ENCODE measurements at places on chromosomes 4 and X.

DNA sequence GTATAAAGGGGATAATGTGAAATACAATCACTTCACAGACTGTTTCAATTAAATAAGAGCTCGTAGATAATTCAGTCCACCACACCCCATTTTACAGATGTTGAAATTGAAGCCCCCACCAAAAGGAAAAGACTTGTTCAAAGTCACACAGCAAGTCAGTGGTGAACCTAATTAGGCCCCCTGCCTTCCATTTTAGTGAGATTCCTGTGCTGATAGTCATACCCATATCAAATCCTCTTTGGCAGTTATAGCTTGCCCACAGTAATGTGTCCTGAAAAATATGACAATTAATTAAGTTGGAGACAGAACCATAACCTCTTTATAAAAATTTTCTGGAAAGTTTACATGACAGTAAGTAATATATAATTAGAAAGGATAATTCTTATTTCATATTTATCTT, 58.0 kb downstream of the AR start:
- H3K27ac ChIP-seq, result no peak overlapping the region
- no peaks in the 10 kb centered on the region for H3K36me3 ChIP-seq
- H3K4me1 ChIP-seq, result no peaks in the 10 kb centered on the region

DNA sequence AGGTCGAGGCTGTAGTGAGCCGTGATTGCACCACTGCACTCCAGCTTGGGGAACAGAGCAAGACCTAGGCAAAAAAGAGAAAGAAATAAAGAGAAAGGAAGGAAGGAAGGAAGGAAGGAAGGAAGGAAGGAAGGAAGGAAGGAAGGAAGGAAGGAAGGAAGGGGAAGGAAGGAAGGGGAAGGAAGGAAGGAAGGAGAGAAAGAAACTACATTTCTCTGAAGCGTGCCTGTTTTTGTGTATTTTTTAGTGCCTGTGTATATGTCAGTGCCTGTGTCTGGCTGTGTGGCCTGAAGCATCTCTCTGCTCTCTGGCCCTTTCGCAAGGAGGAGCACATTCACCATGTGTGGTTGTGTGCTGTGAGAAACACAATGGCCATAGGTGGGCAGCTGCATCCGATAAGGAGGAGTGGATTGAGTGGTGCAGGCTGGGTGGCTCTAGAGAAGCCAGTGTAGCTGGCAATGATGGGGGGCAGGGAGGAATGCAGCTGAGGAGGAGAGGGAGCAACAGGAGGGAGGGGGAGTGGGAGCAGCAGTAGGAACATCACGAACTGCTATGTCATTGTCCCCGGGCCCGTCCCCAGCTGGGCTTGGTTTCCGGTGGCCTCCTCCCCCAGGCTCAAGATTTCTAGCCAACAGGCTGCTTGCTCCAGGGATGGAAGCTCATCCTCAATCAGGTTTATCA, 11.4 kb downstream of the SYN1 start:
- H3K36me3 ChIP-seq, result no peaks in the 10 kb centered on the region
- peaks cover 6% of the 10 kb centered on the region for H3K4me1 ChIP-seq
- DNase-seq, result no peak

DNA sequence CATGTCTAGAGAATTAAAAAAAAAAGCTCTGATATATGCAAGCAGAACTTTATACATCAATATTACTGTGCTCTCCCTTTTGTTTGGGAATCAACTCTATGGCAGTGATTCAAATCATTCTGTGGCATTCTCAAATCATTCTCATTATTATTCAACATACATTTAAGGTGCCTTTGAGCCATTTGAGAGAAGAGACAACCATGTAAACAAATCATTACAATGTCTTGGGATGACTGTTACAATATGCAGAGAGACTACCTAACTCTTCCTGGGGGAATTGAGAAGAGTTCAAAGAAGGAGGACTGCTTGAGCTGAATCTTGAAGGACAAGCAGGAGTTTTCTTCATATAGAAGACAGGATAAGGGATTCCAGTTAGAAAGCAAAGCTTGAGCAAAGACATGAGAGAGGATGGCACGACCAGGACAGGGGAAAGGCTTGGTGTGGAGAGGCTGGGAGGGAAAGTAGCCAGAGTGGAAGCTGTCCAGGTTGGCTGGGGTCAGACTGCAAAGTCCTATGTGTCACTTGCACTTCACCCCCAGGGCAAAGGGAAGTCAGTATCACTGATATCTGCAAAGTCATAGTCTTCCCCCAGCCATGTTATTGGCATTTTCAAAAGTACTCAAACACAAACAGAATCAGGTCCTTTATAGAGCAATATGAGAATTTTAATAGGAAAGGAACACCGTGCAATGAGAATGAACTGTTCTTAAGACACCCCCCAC, 9.0 kb downstream of the SEC24D start:
- H3K27me3 ChIP-seq, result no peaks in the 10 kb centered on the region
- H3K4me3 ChIP-seq, result no peak overlapping the region
- H3K27ac ChIP-seq, result no peak overlapping the region
- H3K36me3 ChIP-seq, result peaks cover 43% of the 10 kb centered on the region
- no peak for DNase-seq

DNA sequence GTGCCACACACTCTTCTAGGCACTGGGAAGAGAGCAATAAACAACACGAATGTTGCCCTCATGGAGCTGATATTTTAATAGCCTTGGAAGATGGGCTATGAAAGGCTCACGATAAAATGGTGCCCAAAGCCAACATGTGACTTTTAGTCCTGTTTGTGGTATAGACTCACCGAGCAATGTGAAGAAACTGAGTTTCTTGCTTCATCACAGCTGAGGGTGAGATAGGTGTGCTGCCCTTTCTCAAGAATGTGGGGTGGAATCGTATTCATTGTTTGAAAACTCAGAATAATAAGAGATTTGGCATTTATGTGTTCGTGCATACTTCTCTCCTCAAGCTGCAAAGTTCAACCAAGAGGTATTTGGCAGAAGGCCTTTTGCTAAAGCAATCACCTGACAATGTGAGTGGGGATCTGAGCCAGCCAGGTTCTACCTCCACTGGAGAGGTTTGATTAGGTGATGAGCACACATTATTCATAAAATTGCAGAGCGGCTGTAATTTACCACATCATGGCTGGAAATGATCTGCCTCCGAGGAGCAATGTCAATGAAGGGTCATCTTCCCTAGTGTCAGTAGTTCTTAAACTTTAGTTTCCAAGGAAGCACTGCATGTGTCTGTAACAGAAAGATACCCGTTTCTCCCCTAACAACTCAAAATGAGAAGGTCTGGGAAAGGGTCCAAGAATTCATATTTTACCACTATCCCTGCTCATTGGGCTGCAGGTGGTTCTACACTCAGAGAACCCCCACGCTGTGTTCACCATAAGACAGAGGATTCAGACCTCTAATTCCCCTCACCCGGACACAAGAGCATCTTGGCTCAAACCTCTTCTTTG, 41.9 kb upstream of the CBR4 start:
- no peaks in the 10 kb centered on the region for H3K36me3 ChIP-seq
- H3K27me3 ChIP-seq, result peaks cover 5% of the 10 kb centered on the region
- no peaks in the 10 kb centered on the region for H3K4me1 ChIP-seq
- H3K4me3 ChIP-seq, result no peak overlapping the region
- H3K27ac ChIP-seq, result no peak overlapping the region

DNA sequence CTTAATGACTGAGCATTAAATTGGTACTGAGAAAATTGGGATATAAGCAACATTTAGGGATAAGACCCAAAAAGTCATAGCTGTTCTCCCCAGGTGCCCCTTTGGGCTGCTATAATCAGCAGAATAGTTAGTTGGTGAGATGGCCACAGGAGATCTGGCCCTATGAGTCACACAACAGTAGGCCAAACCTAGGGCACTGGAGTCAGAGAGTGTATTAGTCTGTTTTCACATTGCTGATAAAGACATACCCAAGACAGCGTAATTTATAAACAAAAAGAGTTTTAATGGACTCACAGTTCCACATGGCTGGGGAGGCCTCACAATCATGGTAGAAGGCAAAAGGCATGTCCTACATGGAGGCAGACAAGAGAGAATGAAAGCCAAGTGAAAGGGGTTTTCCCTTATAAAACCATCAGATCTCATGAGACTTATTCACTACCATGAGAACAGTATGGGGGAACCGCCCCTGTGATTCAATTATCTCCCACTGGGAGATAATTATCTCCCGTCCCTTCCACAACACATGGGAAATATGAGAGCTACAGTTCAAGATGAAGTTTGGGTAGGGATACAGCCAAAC, 338.3 kb upstream of the NR3C2 start:
- no peak overlapping the region for H3K27ac ChIP-seq
- H3K36me3 ChIP-seq, result no peaks in the 10 kb centered on the region
- H3K4me1 ChIP-seq, result no peaks in the 10 kb centered on the region
- H3K4me3 ChIP-seq, result no peak overlapping the region
- DNase-seq, result no peak

GRCh38 chr4:15348236-15348635, 79.6 kb upstream of the C1QTNF7 start:
- H3K36me3 ChIP-seq, result no peaks in the 10 kb centered on the region
- H3K27me3 ChIP-seq, result no peaks in the 10 kb centered on the region
- no peak overlapping the region for H3K4me3 ChIP-seq
- DNase-seq, result no peak

- no peak for DNase-seq
- H3K27ac ChIP-seq, result no peak overlapping the region
- peaks cover 16% of the 10 kb centered on the region for H3K27me3 ChIP-seq
These were observed 90.7 kb downstream of the PALLD start for GRCh38 chr4:168587411-168588125.

GRCh38 chr4:120847019-120847582, 75.4 kb downstream of the PRDM5 start:
- no peaks in the 10 kb centered on the region for H3K27me3 ChIP-seq
- H3K36me3 ChIP-seq, result no peaks in the 10 kb centered on the region
- H3K4me3 ChIP-seq, result no peak overlapping the region
- no peak overlapping the region for H3K27ac ChIP-seq

GRCh38 chr4:39814403-39815185, 116.7 kb downstream of the UBE2K start:
- H3K27ac ChIP-seq, result no peak overlapping the region
- DNase-seq, result no peak
- no peaks in the 10 kb centered on the region for H3K4me1 ChIP-seq
- H3K4me3 ChIP-seq, result no peak overlapping the region
- H3K36me3 ChIP-seq, result peaks cover 4% of the 10 kb centered on the region
- H3K27me3 ChIP-seq, result no peaks in the 10 kb centered on the region

DNA sequence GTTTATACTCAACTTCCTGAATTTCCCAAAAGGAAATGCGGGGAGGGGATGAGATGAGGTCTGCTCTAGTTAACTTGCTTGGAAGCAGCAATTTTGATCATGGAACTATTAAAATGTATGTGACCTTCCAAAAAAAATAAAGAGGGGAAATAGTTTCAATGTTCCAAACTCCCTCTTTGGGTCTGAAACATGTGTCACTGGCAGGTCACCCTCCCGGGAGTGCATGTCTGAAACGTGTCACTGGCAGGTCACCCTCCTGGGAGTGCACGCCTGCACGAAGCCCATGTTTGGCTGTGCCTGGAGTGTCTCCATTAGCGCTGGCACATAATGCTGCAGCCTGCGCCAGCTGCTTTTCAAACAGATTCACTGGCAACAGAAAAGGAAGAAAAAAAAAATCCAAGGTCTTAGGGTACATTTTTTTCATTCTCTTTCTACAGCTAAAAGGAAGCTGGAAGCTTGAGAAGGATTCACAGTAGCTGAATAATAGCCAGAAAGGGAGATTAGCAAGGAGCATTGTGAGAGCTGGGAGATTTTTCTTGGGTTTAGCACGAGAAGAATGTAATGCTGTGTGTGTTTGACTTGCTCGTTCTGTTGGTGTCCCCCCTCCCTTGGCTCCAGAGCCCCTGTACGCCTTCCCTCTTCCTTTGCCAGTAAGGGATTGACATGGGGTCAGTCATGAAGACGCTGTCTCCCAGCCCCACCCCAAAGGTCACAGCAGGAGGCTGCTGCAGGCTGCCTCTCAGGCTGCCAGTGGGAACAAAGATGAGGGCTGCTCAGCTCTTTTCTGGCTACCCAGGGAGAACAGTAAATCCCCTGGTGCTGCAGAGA, 39.2 kb upstream of the TLR3 start:
- no peaks in the 10 kb centered on the region for H3K36me3 ChIP-seq
- DNase-seq, result no peak
- peaks cover 30% of the 10 kb centered on the region for H3K27me3 ChIP-seq

DNA sequence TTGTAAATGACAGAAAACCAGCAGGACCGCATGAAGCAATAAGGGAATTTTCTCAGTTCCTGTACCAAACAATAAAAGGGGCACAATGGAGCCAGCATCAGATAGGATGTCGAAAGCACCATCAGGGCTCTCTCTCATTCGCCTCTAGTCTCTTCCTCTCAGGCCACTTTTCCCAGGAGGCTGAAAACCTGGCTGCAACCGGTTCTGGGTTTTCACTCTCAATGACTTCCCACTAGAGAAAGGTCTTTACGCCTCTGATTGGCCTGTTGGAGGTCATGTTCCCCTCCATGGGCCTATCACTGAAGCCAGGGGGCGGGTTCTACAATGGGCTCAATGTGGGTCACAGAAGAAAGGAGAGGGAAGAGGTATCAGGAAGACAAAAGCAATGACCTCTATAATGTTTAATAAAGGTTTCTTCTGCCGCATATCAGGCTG, 29.3 kb downstream of the ZNF827 start:
- H3K4me1 ChIP-seq, result peaks cover 26% of the 10 kb centered on the region
- H3K4me3 ChIP-seq, result no peak overlapping the region
- no peak overlapping the region for H3K27ac ChIP-seq
- H3K36me3 ChIP-seq, result peaks cover 2% of the 10 kb centered on the region

DNA sequence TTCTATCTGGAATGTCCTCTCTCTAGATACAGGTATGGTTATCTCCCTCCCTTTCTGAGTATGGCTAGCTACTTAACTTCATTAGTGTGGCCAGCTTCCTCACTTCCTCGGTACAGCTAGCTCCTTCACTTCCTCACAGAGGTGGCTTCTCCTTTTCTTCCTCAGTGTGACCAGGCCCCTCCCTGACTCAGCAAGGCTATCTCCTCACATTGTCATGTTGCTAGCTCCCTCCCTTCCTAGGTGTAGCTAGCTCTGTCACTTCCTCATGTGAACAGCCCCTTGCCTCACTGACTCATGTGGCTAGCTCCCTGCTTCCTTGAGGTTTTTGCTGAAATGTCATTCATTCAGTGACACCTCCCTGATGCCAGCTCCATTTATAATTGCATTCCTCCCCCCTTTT, 67.3 kb upstream of the DDIT4L start:
- H3K4me1 ChIP-seq, result no peaks in the 10 kb centered on the region
- no peak overlapping the region for H3K4me3 ChIP-seq
- DNase-seq, result no peak
- peaks cover 12% of the 10 kb centered on the region for H3K27me3 ChIP-seq
- H3K27ac ChIP-seq, result no peak overlapping the region
- H3K36me3 ChIP-seq, result no peaks in the 10 kb centered on the region

GRCh38 chrX:109403922-109404321, 78.0 kb downstream of the GUCY2F start:
- H3K4me1 ChIP-seq, result no peaks in the 10 kb centered on the region
- peaks cover 7% of the 10 kb centered on the region for H3K27me3 ChIP-seq
- no peak overlapping the region for H3K4me3 ChIP-seq
- no peaks in the 10 kb centered on the region for H3K36me3 ChIP-seq

GRCh38 chr4:73843369-73843768, 6.9 kb downstream of the CXCL6 start:
- peaks cover 23% of the 10 kb centered on the region for H3K27me3 ChIP-seq
- no peak overlapping the region for H3K27ac ChIP-seq
- H3K4me1 ChIP-seq, result no peaks in the 10 kb centered on the region

GRCh38 chr4:175874306-175874705, 62.2 kb upstream of the GPM6A start:
- no peak for DNase-seq
- H3K36me3 ChIP-seq, result no peaks in the 10 kb centered on the region
- no peak overlapping the region for H3K27ac ChIP-seq
- H3K27me3 ChIP-seq, result no peaks in the 10 kb centered on the region

GRCh38 chr4:169807934-169808509, 50.3 kb upstream of the HPF1 start:
- H3K4me3 ChIP-seq, result no peak overlapping the region
- H3K27ac ChIP-seq, result no peak overlapping the region
- no peak for DNase-seq
- no peaks in the 10 kb centered on the region for H3K27me3 ChIP-seq

Measured in activated naive CD4-positive, alpha-beta T cell treated with anti-CD3 and anti-CD28 coated beads for 36 hours (primary cell).